Activated T-cell treated with anti-CD3 and anti-CD28 coated beads, Interleukin-2, amount 50 U/mL, for 72 hours (primary cell): ENCODE measurements at places on chromosomes 16 and 17. TPM values are rescaled to one million over a fixed set of nuclear protein-coding genes. Genes with fewer than 3 reads are reported as not detected.

- H3K27me3 ChIP-seq: no peaks in the 10 kb centered on the region
- H3K4me3 ChIP-seq: no peak overlapping the region
- no peaks in the 10 kb centered on the region for H3K4me1 ChIP-seq
Measured at GRCh38 chr16:15928261-15929104, 20.9 kb upstream of the ABCC1 start.

DNA sequence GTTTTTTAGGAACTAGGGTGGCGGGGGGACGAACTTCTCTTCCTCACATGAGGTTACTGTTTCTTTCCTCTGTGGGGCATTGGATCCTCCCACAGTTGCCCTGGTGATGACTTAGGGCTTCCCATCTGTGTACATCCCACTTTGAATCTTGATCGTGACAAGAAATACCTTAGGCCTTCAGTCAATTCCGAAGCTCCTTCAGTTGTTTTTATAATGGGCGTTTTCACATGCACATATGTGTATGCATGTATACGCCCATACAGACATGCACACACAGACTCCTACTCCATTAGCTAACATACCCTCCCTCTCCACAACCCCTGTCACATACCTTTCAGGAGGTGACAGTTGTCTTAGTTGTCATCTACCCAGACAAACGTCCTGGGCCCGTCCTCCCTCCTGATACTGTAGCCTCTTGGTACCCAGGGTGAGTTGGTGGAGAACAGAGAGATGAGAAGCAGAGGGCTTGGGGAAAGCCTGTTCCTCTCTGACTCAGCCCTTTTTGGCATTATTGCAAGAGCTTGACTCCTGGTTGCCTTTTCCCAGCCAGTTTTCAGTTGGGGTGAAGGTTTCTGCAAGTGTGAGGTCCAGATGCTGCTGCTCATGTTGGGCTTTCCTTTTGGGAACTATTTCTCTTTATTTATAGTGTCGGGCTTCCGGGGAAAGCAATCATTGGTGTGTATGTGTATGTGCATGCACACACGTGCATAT is 2.2 kb upstream of the AOC2 start:
- no peaks in the 10 kb centered on the region for H3K27me3 ChIP-seq
- peaks cover 24% of the 10 kb centered on the region for H3K36me3 ChIP-seq
- DNase-seq: no peak
- H3K4me3 ChIP-seq: no peak overlapping the region

GRCh38 chr17:7043182-7043496 is 753 bp downstream of the SLC16A11 start:
- no peaks in the 10 kb centered on the region for H3K36me3 ChIP-seq
- DNase-seq: no peak
- H3K27ac ChIP-seq: peak overlapping the region; percentile 39
- H3K27me3 ChIP-seq: no peaks in the 10 kb centered on the region
- H3K4me3 ChIP-seq: peak overlapping the region; percentile 80

- no peak overlapping the region for H3K4me3 ChIP-seq
- H3K27me3 ChIP-seq: no peaks in the 10 kb centered on the region
- H3K4me1 ChIP-seq: no peaks in the 10 kb centered on the region
- DNase-seq: no peak
- no peaks in the 10 kb centered on the region for H3K36me3 ChIP-seq
- H3K27ac ChIP-seq: no peak overlapping the region
Measured at GRCh38 chr17:81456091-81456490, 56.5 kb downstream of the ACTG1 start.

DNA sequence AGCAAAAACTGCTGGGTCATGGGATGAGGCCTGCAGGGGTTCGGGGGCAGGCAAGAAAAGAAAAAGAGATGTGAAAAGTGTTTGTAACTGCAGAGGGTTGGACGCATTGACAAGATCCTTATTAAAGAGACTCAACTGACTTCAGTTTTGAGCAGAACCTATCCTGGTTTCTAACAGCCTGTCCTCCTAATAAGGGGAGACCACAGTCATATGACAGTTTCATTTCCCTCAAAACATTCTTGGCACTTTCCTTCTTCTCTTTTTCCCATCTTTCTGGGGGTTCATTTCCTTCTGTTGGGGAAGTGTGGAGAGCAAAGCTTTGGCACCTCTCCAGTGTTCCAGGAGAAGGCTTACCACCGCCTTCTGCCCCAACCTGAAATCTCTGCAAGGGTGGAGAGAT is 118.5 kb downstream of the MAF start:
- H3K27me3 ChIP-seq: peaks cover 20% of the 10 kb centered on the region
- no peak for DNase-seq
- H3K4me3 ChIP-seq: no peak overlapping the region
- no peaks in the 10 kb centered on the region for H3K4me1 ChIP-seq

GRCh38 chr16:67710607-67711006 is 8.5 kb downstream of the GFOD2 start:
- DNase-seq: no peak
- H3K36me3 ChIP-seq: no peaks in the 10 kb centered on the region
- H3K27me3 ChIP-seq: no peaks in the 10 kb centered on the region
- H3K4me3 ChIP-seq: no peak overlapping the region
- H3K27ac ChIP-seq: no peak overlapping the region
- H3K4me1 ChIP-seq: peaks cover 17% of the 10 kb centered on the region

DNA sequence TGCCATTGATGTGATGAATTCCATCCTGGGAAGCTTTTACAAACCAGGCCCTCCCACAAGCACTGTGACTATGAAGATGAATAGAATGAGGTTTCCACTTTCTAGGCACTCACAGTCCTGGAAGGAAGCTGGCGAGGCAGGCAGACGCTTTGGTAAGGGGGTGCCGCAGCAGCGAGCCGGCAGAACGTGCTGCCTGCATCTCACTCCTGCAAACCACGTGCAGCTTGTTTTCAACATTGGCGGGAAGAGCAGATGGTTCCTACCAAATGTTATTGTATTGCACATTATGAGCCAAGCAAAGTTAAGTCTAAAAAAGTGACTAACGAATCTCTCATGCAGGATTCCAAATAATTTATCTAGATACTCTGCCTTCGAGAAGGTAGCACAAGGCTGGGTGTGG is 3.7 kb upstream of the DNAI2 start:
- DNase-seq: no peak

DNA sequence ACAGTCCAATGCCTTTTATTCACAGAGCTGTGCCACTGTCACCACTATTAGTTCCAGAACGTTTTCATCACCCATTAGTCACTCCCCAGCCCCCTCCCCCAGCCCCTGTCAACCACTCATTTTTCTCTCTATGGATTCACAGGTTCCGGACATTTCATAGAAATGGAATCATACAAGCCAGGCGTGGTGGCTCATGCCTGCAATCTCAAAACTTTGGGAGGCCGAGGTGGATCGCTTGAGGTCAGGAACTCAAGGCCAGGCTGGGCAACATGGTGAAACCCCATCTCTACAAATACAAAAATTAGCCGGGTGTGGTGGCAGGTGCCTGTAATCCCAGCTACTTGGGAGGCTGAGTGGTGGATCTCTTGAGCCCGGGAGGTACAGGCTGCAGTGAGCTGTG is 759 bp upstream of the PAM16 start:
- H3K4me1 ChIP-seq: peaks cover 17% of the 10 kb centered on the region
- peak overlapping the region; percentile 94 for H3K4me3 ChIP-seq
- peaks cover 2% of the 10 kb centered on the region for H3K36me3 ChIP-seq
- no peaks in the 10 kb centered on the region for H3K27me3 ChIP-seq
- DNase-seq: no peak

DNA sequence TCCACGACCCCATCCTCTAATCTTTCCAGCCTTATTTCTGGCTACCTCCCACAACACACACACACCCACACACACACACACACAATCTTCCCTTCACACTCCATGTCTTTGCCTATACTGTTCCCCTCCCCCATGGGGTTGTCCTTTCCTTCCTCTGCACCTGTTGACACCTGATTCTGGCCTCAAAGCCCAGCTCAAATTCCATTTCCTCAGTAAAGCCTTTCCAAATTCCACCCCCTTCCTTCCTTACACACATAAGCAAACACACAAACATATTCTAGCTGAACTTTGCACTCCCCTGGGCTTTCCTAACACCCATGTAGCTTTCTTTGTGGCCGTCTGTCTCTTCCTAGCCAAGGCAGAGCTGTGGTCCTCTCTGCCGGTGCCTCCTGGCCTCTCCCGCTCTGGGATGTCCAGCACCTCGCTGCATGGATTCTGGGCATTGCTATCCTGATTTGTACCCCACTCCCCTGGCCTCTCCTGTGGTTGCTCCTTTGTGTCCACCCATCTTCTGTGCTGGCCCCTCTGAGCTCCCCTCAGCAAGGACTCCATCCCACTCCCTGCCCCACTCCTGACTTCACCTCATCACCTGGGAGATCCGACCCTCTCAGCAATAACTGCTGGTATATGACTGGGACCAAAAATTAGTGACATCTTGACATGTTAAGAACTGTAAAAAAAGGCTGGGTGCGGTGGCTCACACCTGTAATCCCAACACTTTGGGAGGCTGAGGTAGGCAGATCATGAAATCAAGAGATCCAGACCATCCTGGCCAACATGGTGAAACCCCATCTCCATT is 8.4 kb upstream of the SRCIN1 start:
- H3K36me3 ChIP-seq: no peaks in the 10 kb centered on the region
- no peaks in the 10 kb centered on the region for H3K4me1 ChIP-seq
- no peak for DNase-seq

GRCh38 chr17:17019430-17019762 is 22.9 kb upstream of the MPRIP start:
- no peaks in the 10 kb centered on the region for H3K36me3 ChIP-seq
- peaks cover 29% of the 10 kb centered on the region for H3K4me1 ChIP-seq
- H3K27me3 ChIP-seq: no peaks in the 10 kb centered on the region
- DNase-seq: no peak

- no peaks in the 10 kb centered on the region for H3K27me3 ChIP-seq
- H3K4me3 ChIP-seq: no peak overlapping the region
- H3K27ac ChIP-seq: no peak overlapping the region
- no peaks in the 10 kb centered on the region for H3K4me1 ChIP-seq
- no peak for DNase-seq
Measured at GRCh38 chr16:8481810-8482209, 108.5 kb downstream of the TMEM114 start.

DNA sequence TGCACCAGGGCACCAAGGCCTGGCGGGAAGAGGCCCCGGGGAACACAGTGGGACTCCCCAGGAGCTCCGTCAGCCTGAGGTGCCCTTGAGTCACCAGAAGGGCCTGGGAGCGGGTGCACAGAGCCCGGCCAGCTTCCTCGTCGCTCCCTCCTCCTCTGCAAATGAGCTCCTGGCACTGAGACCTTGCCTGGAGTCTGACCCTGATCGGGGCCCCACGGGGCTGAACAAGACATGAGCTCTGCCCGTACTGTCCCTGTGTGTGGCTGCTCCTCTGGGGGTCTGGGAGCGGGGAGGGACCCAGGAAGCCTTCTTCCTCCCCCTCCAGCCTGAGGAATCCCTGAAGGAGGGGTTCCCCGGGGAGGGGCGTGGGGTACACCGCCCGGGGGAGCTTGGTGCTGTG is 36.4 kb upstream of the SSTR5 start:
- DNase-seq: no peak
- no peak overlapping the region for H3K27ac ChIP-seq
- no peaks in the 10 kb centered on the region for H3K27me3 ChIP-seq

DNA sequence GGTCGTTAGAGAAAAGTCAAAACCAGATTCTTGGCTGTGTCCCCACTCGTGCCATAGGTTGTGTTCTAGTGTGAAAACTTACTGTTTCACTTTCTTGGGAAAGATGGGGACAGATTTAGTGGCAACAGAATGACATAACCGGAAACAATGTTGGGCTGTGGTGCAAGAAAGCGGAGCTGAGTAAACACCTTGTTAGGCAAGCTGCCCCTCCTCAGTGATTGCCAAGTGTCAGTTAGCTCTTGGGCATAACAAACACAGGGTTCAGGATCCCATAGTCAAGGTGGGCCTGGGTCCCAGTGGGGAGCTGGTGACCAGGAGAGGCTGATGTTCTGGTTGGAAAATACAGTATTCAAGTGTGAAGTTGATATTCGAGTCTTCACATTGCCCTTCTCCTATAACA is 15.4 kb downstream of the UBN1 start:
- H3K4me3 ChIP-seq: no peak overlapping the region
- H3K4me1 ChIP-seq: no peaks in the 10 kb centered on the region
- peaks cover 17% of the 10 kb centered on the region for H3K36me3 ChIP-seq
- no peaks in the 10 kb centered on the region for H3K27me3 ChIP-seq
- no peak for DNase-seq
- H3K27ac ChIP-seq: no peak overlapping the region

SMIM5 gene
- total RNA-seq: 2.4 TPM

PIMREG gene
- 6.6 TPM for total RNA-seq

TSPOAP1 gene
- 42.3 TPM for total RNA-seq

ENPP7 gene
- not detected for total RNA-seq

CA4 gene
- total RNA-seq: not detected

NBR1 gene
- 92.1 TPM for total RNA-seq

- no peaks in the 10 kb centered on the region for H3K27me3 ChIP-seq
- H3K27ac ChIP-seq: peak overlapping the region; percentile 62
- H3K4me1 ChIP-seq: no peaks in the 10 kb centered on the region
- DNase-seq: no peak
- peaks cover 10% of the 10 kb centered on the region for H3K36me3 ChIP-seq
Measured at GRCh38 chr16:90031931-90032673, 12.8 kb upstream of the DBNDD1 start.

DNA sequence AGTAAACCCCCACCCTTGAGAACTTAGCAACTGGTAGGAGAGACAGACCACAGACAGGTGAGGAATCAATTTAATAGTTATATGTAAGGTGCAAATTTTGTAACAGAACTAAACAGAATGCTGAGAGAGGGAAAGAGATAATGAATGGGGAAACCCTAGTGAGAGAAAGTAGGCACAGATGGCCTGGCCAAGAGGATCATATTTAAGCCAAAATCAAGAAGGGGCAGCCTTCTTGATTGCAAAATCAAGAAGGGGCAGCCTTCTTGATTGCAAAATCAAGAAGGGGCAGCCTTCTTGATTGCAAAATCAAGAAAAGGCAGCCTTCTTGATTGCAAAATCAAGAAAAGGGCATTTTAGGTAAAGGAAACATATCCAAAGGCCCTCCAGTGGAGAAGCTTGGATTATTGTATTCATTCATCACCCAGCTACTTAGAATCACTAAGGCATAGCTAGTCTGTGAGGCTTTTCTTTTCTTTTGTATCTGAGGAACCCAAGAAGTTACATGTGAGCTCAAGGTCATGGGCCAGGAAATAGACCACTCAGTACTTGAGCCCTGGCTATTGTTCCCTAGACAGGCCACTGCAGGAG is 190.6 kb downstream of the CYLD start:
- no peaks in the 10 kb centered on the region for H3K4me1 ChIP-seq
- no peak overlapping the region for H3K27ac ChIP-seq
- no peak overlapping the region for H3K4me3 ChIP-seq
- DNase-seq: no peak
- H3K36me3 ChIP-seq: no peaks in the 10 kb centered on the region
- peaks cover 16% of the 10 kb centered on the region for H3K27me3 ChIP-seq

KRT33A gene
- not detected for total RNA-seq

ABHD15 gene
- 7.7 TPM for total RNA-seq

- DNase-seq: no peak
- H3K4me3 ChIP-seq: peak overlapping the region; percentile 41
- peaks cover 54% of the 10 kb centered on the region for H3K36me3 ChIP-seq
- H3K27ac ChIP-seq: peak overlapping the region; percentile 83
- peaks cover 86% of the 10 kb centered on the region for H3K4me1 ChIP-seq
Measured at GRCh38 chr17:64063088-64063487, 42.7 kb upstream of the ICAM2 start.
